Brain (organoid and tissue), 16 donors: ENCODE measurements at places on chromosomes 16 and 17.

DNA sequence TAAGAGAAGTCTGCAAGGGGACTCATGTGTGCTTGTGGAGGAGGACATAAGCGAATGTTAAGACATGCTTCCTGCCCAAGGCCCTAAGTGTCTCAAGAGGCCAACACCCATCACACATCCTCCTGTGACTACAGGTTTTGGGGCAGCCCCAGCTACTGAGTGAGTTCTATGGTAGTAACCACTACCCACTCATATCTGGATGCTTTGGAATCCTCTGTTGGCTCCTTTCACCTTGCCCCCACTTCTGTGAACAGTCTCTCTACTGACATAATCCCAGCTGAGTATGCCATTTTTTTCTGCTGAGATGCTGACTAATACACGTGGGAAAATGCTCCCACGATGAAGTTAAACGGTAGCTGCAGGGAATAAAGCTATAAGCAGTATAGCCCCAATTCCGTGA, 153.5 kb downstream of the VPS53 start:
- no peak for DNase-seq

DNA sequence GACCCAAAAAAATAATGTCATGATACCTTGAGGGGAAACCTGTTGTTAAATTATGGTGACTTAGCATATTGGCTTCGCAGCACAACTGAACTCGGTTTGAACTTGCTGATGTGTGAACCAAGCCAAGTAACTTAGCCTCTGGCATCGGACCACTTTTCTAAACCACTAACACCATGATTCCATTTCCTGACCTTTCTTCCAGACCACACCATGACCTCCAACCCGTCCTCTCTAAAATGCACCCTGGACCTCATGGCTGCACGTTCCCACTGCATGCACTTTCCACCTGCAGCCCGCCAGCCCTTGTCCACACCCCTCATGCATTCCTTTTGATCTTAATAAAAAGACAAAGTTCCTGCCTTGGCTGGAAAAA, 29.3 kb downstream of the DYNLRB2 start:
- DNase-seq, result no peak

GRCh38 chr16:58186176-58186944, 11.5 kb downstream of the CSNK2A2 start:
- DNase-seq, result no peak

DNA sequence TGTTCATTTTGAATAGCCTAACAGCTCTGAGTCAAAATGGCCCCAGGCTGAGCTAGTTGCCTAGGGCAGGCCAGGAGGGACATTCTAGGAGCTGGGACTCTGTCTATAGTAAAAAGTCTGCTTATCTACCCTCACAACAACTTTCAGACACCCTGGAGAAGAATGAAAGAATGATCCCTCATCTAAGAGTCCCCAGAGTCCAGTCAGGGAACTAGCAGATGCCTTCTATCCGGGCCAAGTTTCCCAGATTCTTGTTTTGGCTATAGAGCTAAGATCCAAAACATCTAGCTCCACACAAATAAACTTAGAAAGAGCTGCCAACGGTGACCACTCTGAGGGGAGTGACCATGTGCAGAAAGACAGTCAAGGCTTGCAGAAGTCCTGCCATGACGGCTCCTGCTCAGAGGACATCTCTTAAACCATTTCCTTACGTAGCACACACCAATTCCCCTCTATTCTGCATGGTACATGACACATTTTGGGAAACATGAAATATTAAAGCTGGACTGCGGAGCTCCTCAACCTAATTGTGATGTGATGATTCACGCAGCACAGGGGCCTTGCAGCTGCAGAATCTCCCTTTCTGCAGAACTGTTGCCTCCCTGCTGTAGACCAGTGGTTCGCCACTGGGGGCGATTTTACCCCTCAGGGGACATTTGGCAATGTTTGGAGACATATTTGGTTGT, 24.2 kb downstream of the FAM20A start:
- no peak for DNase-seq

DNA sequence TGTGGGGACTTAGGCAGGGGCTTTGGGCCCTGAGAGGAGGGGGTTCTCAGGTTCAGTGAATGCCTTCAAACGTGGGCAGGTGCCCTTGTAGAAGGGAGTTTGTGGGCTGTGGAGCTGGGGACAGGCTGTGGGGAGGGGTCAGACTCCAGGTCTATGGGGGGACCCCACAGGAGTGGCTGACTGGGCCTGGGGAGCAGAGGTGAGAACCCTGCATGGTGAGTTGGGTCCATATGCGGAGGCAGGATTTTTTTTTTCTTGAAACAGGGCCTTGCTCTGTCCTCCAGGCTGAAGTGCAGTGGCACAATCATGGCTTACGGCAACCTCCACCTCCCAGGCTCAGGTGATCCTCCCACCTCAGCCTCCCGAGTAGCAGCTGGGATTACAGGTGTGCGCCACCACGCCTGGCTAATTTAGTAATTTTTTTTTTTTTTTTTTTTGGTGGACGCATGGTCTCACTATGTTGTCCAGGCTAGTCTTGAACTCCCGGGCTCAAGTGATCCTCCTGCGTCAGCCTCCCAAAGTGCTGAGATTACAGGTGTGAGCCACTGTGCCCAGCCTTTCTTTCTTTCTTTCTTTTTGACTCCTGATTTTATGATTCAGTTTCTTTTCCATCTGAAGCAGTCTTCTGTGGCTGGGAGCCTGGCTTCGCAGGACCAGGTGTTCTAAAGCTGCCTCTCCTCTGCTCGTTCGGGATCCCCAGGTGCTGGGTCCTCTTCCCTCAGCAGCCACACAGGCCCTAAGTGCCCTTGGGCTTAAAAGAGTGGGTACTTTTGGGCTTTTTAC, 19.0 kb upstream of the ADCY7 start:
- DNase-seq, result no peak

- peak; percentile 92 for DNase-seq
These were observed 292.6 kb upstream of the SOX9 start for GRCh38 chr17:71828182-71828596.

DNA sequence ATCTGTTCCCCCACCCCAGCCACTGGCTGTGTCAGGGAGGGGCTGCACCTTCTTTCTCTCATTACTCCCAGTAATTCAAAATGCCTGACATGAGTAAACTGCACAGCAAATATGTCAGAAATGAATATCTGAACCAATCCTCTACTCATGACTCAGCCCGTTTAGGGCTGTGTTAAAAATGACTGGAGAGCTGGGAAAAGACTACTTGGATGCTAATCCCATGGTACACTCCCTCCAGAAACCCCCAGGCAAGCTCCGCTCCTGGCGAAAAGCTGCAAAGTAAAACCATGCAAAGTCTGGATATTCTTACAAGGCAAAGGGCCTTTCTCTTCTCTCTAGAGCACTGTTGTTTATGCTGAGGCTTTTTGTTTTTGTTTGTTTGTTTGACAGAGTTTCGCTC, 448.1 kb upstream of the DYNLRB2 start:
- DNase-seq, result peak; percentile 39

GRCh38 chr16:46632778-46633733, 11.9 kb upstream of the SHCBP1 start:
- no peak for DNase-seq

- no peak for DNase-seq
These were observed 108.4 kb downstream of the METRNL start for GRCh38 chr17:83187782-83188311.

DNA sequence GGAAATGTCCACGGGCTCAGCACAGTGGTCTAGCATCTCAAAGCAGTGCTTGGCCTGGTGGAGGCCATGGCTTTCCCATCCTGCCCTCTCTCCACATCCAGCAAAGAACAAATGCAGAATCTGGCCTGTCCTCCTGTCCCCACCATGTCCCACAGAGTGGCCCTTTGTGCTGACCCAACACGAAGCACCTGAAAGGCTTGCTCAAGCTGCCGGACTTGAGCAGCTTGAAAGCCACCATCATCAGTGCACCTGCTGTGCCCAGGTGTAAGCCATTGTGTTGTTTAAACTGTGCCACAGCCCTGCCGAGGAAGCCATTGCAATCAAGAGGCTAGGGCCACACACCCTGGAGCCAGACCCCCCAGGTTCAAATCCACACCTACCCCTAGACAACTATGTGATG, 115.5 kb downstream of the SOCS1 start:
- no peak for DNase-seq

DNA sequence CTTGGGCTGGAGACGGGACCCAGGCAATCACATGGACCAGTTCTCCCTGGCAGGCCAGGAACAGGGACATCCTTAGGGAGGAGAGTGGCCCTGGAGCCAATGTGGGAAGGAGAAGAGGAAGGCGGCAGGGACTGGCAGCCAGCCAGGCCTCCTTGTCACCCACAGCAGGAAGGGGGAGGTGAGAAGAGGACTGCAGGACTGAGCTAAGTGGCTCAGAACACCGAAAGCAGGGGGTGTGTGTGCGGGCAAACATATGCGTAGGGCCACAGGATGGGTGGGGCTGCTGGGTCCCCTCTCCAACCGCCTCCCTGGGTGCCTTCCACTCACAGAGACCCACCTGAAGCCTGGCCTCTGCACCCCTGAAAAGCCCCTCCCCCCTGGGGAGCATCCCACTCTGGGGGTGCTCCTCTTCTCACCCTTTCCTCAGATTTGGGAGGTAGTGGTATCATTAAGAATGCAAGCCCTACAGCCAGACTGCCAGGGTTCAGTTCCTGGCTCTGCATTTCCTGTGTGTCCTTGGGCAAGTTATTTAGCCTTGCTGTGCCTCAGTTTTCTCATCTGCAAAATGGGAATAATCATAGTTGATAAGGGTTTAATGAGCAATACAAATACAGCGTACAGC, 8.1 kb downstream of the PNMT start:
- DNase-seq, result no peak

DNA sequence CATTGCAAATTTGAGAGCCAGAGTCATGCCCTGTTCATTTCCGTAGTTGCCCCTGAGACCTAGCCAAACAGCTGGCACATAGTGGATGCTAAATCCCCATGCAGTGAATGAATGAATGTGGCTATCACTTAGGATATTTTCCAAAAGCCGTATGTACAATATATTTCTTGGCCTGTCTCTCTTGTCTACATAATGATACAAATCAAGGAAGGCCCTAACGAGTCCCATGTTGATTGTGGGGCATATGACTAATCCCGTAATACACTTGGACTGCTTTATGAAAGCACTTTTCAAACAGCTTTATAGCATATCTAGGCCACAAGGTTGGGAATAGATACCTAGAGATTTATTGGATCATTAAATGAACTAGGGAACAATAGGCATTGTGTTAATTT, 478.0 kb downstream of the SLC39A11 start:
- DNase-seq, result no peak

- no peak for DNase-seq
These were observed 157.2 kb upstream of the CACNG3 start for GRCh38 chr16:24098896-24099295.

DNA sequence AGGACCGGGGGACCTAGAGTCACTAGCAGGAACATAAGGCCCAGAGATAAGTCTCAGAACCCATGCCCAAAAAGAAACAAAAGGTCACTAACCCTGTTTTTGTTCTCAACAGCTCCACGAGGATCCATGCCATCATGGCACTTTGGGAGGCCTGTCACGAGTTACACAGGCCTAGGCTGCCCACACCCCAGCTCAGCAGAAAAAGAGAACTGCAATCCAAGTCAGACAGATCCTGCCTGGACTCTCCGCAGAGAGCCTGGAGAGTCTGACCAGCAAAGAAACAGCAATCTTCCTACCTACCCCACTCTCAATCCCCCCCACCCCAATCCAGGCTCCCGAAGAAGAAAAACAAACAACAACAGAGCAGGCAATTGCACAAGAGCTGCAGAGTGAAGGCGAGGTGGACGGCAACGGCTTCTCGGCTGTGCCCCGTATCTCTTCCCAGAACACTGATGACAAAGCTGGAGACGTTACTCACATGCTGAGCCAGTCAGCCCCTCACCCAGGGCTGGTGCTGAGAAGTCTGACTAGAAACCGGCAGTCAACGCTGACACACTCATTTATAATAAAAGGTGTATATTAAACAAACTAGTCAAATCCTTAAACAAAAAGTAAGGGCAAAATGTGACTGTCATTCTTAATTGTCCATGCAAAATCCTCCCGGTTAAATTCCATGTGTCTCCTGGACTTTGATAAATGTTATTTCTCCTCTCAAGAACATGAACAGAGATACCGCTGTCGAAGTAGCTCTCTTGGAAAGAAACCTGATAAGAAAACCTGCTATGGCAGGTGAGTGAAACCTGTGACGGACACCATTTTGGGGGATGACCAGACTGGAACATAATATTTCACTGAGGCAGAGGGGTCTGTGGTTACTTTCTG, 89.3 kb downstream of the SMG6 start:
- DNase-seq, result peak; percentile 44

- DNase-seq, result no peak
These were observed 198.4 kb downstream of the SHISA9 start for GRCh38 chr16:13099822-13100221.
